ENCODE measurements at places on chromosomes 2 and 18. TPM values are rescaled to one million over a fixed set of nuclear protein-coding genes. Genes with fewer than 3 reads are reported as not detected.

The PTCD3 gene
- 123 TPM for total RNA-seq

The FAM228A gene
- 9.0 TPM for total RNA-seq

The CAPN13 gene
- total RNA-seq, result 4.0 TPM

The CGREF1 gene
- total RNA-seq, result 62.8 TPM

The CABYR gene
- 15.3 TPM for total RNA-seq

The RELCH gene
- 74.9 TPM for total RNA-seq

The MERTK gene
- 35.1 TPM for total RNA-seq

The SH3RF3 gene
- total RNA-seq, result 10.0 TPM

The NYAP2 gene
- total RNA-seq, result 6.4 TPM

The SH3BP4 gene
- 30.9 TPM for total RNA-seq

The SERPINB4 gene
- total RNA-seq, result not detected

The PLCD4 gene
- 8.3 TPM for total RNA-seq

The ANO7 gene
- total RNA-seq, result 8.4 TPM

The SLC16A14 gene
- total RNA-seq, result 24.6 TPM

The ANKRD44 gene
- total RNA-seq, result 40.5 TPM
